T-helper 17 cell (primary cell): ENCODE measurements at places on chromosomes 1 and 21. TPM values are rescaled to one million over a fixed set of nuclear protein-coding genes. Genes with fewer than 3 reads are reported as not detected.

DNA sequence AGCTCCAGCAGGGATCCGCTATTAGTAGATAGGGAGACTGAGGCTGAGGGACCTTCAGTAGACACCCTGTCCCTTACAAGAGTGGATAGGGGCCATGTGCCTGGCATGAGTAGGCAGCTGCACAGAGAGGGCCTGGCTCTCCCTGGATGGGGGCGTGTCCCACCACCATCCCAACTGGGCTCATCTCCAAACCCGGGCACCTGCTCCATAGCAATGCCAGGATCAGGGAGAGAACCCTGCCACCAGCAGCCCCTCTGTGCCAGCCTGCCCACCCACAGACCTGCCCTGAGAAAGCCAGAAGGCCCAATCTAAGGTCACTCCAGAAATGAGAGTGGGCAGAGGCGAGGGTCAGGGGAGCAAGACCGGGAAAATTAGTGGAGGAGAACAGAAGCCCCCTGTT lies 121.3 kb downstream of the GRIK3 start:
- no peak for DNase-seq

The KDF1 gene
- 1.3 TPM for total RNA-seq

The CFAP74 gene
- not detected for total RNA-seq

The SPRR2B gene
- not detected for total RNA-seq

DNA sequence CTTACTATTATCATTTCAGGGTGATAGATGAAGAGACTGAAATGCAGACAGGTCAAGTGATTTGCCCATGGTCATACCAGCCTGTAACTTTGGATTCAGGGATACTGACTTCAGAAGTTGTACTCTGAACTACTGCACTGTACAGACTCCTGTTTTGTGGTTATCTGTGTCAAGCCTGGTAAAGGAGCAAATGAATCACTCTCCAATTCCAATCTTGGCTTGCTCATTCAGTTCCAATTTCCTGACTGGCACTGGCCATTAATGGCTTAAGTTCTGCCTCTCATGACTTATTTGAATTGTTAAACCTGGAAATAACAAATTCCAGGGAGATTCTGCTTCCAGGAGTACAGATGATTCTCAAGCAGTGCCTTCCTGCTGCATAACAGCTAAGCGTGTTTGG lies 45.4 kb upstream of the PLD5 start:
- DNase-seq: no peak

The RAVER2 gene
- total RNA-seq: 1.5 TPM

The INTS7 gene
- total RNA-seq: 9.5 TPM

GRCh38 chr1:25572708-25573590 lies 29.5 kb downstream of the LDLRAP1 start:
- DNase-seq: peak; percentile 38

DNA sequence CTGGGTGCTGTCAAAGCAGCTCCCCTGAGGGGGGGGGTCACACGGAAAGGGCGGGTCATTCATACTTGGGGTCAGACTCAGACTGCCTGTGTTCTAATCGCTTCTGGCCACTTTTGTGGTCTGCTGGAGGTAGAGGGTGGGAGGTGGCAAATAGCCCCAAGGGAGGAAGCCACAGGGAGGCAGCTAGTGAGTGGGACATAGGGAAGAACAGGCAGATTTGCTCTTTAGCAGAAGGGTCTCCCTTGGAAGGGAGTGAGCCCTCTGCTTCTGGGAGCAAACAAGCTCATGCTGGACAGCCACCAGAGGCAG lies 24.5 kb downstream of the ACOT11 start:
- no peak for DNase-seq

The NBL1 gene
- total RNA-seq: 32.3 TPM

GRCh38 chr21:37292941-37293340 lies 25.8 kb upstream of the VPS26C start:
- no peak for DNase-seq

The CBR1 gene
- total RNA-seq: 4.2 TPM

- DNase-seq: no peak
These were observed 372.8 kb upstream of the DAB1 start for GRCh38 chr1:57796616-57797015.
